ENCODE measurements at places on chromosomes 1 and 21.

- no peak for ATAC-seq
These were observed 30.5 kb downstream of the DIP2A start for GRCh38 chr21:46489162-46489663.

DNA sequence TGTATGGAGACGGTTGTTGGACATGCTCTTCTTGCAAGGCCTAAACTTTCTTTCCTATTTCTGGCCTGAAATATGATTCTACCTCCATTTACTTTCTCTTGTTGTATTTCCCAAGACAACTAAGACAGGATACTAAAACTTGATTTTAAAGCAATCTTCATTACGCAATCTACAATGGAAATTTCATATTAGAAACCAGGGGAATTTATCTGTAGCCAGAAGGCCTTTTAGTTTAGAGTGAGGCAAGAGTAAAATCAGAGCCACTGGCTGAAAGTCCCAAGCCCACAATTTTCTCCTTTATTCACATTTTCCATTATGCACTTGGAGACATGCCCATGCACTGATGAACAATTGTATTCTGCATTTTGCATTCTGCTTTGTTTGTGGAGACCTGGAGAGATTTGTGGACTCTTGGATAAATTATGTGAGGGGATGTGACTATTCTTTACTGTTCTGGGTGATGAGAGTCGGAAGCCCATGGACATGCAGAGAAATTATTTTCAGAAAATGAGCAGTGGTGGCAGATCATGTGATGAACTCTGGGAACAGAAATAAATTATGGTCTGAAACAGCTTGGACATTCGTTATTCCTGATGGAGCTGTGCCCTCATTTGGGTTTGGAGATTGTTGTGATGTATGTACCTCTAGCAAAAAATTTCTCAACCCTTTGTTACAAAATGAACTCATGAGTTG is 336.8 kb downstream of the SEC16B start:
- peak; percentile 22 for ATAC-seq

GRCh38 chr1:175649416-175649815 is 94.0 kb downstream of the TNR start:
- no peak for ATAC-seq

- no peak for ATAC-seq
These were observed 131.3 kb upstream of the FMN2 start for GRCh38 chr1:239960366-239960765.

DNA sequence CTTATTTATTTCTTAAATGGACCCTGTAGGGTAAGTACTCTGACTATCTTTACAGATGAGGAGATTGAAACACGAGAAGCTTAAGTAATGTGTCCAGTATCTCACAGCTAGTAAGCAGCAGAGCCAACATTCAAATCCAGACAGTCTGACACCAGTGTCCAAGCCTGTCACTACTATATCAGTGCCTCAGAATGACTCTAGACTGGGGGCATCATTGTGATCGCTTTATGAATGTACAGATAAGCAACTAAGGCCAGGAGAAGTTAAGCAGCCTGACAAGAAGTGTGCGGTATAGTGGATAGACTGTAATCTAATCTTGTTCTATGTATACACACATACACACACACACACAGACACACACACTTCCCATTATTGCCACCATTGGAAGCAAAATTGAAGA is 158.7 kb downstream of the NTNG1 start:
- no peak for ATAC-seq

DNA sequence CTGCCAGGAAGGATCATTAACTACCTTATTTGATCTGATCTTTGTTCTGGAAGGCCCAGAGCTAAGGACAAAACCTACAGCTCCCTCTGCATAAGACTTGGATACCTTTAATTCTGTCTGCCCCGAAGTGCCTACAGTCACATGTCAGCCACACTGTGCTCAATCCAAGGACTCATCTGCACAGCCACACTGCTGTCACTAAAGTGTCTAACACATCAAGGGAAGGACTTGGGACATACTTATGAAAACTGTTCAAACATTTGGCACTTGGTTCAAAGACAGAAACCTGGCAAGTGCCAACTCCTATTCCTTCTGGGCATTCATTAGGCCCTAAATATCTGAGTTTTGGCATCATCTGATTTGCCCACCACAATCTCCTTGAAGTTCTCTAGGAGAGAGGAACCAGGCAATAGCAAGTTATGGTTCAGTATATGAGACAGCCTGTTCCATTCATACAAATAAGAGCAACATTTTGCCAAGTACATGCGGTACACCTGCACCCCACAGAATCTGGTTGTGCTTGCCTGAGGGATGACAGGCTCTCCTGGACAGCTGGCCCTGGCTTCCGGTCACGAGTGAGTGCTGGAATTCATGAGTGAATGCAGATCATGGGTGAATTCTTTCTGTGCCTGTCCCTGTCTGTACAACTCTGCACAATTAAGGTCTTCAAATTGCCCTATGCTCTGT is 105.9 kb downstream of the KCNK1 start:
- ATAC-seq: no peak

GRCh38 chr1:58392083-58392482 is 154.4 kb downstream of the OMA1 start:
- no peak for ATAC-seq

DNA sequence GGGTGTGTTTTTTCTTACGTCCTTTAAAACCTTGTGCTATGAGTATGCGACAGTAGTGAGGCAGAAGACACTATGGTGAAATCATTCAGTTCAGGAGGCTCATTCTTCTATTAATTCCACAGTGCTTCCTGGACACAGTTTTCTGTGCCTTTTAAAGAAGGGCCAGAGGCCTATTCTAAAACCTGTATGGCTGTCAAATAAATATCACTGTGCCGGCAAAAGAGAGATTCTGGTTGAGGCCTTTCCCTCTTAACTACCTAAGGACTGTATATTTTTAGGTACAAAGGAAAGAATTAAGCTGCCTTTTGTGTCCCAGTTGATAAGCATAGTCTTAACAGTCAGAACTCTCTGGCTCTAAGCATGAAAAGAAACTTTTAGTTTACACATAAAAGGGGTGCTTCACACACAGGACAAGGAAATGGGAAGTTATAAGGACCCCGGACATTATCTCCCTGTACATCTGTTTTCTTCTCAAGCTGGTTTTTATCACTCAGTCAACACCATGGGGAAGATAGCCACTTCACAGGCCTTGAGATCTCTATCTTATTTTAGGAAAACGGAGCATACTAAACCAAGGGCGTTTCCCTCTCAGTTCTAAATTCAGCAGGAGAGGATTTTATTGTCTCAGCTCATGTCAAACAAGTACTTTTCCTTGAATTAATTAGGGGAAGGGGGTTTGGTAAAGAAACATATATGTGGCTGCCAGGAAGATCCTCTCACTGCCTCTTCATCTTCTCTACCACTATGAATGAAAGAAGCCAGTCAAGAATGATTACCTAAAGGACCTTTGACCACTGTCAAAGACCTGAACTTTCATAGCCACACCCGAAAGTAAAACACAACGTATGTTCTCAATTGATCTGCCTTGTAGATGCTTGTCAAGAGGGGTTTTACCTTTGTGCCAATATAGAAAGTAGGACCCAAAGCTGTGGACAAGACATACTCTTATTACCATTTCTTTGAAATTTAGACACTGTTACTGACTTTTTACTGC is 71.4 kb upstream of the HSPA13 start:
- ATAC-seq: no peak

- ATAC-seq: no peak
These were observed 30.6 kb downstream of the ELK4 start for GRCh38 chr1:205601205-205601604.

- no peak for ATAC-seq
These were observed 24.5 kb downstream of the HIVEP3 start for GRCh38 chr1:41894101-41894807.

- ATAC-seq: no peak
These were observed 50.2 kb upstream of the ROR1 start for GRCh38 chr1:63723602-63724001.

DNA sequence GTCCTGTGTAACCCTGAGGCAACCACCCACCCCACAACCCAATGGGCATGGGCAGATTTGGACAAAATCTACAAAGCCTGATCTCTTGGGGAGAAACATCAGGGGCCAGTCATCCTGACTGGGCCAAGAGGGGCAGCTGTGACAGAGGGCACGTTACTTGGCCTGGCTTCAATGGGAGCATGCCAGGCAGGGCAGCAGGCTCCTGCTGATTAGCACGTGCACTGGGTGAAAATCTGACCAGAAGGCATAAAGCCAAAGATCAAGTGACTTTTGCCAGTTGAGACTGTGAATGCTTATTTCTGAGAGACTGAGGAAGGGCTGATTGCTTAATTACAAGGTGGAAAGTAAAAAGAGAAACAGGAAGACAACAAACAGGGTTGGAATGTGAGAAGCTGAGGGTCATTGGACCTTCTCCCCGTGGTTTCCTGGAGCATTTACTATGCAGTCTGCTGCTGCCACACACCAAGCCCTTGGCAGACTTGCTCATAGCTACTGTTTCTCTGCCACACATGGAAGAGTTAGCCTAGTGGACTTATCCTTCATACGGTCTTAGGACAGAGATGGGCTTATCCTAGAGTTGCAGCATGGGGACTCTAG is 39.8 kb upstream of the TNR start:
- no peak for ATAC-seq

- ATAC-seq: peak; percentile 17
These were observed 1.3 kb downstream of the DENND4B start for GRCh38 chr1:153945131-153945794.

DNA sequence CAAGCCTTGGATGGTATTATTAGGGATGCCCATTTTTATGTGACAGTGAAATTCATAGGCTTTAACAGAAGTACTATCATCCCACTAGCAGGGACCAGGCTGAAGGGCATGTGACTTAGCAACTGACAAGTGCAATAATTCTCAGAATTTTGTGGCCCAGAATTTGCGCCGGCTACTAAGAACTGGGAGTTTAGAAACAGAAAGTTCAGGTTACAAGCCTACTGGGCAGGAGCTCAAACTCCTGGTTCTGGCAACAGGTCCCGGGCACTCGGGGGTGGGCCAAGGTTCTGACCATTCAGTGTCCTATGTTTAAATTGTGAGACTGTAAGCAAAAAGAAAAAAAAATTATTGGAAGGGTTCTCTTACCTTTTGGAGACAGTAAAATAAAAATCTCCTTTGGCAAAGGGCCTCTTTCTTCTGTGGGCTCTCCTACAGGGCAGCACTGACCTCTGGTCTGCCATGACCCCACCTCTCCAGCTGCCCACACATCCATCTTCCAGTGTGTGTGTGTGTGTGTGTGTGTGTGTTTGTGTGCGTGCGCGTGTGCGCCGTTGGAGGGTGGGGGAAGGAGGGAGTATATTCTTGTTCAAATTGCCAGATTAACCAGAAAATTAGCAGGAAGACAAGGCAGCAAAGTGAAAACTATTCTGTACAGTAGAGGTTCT is 26.1 kb downstream of the IRF2BP2 start:
- peak; percentile 59 for ATAC-seq

DNA sequence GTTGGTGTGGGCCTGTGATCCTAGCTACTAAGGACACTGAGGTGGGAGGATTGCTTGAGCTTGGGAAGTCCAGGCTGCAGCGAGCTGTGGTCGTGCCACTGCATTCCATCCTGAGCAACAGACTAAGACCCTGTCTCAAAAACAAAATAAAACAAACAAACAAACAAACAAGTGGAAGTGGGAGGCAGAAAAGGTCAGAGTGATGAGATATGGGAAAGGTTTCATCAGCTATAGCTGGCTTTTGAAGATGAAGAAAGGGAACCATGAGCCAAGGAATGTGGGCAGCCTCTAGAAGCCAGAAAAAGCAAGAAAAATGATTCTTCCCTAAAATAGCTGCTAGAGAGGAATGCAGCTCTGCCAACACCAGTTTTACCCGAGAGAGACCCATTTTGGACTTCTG is 10.6 kb upstream of the NUCKS1 start:
- ATAC-seq: no peak

DNA sequence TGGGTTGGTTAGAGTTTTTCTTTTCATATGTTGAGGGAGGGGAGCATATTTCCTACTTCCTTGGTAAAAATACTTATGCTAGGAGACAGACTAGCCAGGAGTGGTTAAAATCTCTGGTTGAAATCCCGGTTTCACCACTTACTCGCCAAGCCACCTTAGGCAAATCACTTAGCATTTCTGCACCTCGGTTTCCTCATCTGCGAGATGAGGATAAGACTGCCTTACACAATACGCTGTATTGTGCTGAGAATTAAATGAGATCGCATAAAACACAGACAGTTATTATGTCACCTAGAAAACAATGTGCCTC is 1.4 kb downstream of the IFFO2 start:
- ATAC-seq: no peak

- ATAC-seq: no peak
These were observed 112.5 kb downstream of the NBPF12 start for GRCh38 chr1:147050654-147051053.

GRCh38 chr21:25898671-25899070 is 163.9 kb downstream of the GABPA start:
- no peak for ATAC-seq

DNA sequence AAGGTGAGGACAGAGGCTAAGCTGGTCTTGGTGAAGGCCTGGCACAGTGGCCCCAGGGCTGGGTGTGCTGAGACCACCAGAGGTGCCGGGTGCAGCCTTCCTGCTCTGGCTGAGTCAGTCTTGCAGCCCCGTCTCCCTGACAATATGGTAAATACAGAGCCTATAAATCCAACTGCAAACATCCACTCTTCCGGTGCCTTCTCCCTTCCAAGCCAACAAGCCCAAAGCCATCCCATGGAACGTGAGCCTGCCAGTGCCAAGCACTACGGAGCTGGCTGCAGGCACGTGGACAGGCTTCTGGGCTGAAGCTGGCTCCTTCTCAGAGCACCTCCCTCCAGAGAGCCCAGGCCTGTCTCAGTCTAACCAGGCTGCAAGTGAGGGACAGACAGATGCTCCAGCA is 70.0 kb downstream of the TRABD2B start:
- ATAC-seq: no peak

- no peak for ATAC-seq
These were observed 469.5 kb upstream of the CHRM3 start for GRCh38 chr1:238916828-238917227.

DNA sequence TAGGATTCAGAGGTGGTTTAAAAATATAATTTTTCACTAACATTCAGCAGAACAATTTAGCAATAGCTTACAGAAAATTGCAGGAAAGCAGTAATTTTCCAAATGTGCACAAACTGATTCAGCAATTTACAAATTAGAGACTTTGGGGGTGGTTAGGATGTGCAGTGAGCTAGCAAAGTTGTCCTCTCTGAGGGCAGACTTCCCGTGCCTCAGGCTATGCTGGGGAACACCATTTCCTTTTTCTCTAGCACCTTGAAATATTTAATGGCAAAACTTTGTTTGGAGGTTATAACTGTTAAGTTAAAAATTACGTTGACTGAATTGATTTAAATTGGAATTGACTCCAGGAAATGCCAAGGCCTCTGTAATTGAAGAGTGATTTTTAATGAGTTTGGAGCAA is 258.9 kb downstream of the PTBP2 start:
- ATAC-seq: no peak

DNA sequence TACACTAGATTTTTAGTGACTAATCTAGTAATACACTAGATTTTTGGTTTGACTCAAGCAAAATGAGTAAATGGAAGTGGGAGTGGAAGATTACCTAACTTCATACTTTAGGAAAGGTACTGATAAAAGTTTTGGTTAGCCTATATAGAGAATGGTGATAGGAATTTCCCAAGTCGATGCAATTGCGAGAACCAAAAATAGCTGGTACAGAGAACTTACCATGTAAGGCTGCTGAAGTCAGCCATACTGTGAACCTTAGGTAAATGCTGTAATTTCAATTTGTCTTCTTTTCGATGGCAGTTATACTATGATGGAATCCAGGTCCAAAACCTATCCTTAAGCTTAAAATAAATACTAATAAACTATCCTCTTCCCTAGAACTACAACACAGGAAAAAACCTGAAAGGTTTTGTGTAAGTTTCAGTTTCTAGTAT is 4.6 kb downstream of the PNRC2 start:
- ATAC-seq: no peak
